Stimulated activated naive CD4-positive, alpha-beta T cell (primary cell): ENCODE measurements at places on chromosomes 5 and 9.

DNA sequence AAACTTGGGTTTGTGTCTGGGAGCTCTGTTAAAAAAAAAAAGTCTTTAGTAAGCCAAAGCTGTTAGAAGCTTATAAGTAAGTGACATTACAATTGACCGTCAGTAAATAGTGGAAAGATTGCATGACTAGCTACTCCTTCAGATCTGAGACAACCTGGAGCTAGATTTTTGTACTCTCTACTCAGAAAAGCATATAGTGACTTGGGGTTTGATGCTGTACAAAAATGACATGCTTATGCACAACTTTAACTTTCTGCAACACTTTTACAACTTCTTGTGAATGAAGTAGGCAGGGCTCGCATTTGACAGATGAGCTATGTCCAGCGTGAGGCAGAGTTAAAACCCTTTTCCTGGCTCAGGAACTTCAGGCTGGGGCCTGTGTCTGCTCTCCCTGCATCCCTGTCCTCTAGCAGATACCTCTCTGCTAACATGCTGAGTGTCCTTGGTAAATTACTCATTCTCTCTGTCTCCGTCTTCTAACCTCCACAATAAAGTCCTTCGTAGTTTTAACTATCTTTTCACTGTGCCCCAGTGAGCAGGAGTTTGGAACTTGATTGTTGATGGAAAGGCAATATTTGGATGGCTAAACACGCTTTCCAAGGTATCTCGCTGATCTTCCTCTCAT, 471 bp upstream of the GHR start:
- no peak for DNase-seq

GRCh38 chr5:149549461-149550267, 1.6 kb downstream of the CSNK1A1 start:
- DNase-seq, result peak; percentile 35

GRCh38 chr9:132702254-132702653, 32.0 kb downstream of the GTF3C4 start:
- no peak for DNase-seq

- no peak for DNase-seq
Measured at GRCh38 chr5:17365811-17366138, 132.3 kb upstream of the TAF11L2 start.

DNA sequence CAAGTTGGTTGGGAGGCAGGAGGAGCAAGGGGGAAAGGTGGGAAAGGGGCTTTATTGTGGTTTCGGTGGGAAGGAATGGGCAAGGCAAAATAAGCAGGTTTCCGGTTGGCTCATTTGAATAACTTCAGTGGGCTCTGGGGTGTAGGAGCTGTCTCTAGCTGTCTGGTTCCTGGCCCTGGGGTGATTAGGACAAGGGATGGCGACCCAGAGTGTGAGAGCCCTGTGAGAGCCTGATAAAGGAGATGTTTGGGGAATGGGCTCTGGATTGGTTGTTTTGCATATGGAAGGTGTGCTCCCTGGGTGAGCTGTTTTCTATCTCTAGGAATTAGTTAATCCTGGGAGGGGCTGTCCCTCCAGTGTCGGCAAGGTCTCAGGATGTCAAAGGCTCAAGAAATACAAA, 15.4 kb downstream of the ANKRD34B start:
- no peak for DNase-seq

DNA sequence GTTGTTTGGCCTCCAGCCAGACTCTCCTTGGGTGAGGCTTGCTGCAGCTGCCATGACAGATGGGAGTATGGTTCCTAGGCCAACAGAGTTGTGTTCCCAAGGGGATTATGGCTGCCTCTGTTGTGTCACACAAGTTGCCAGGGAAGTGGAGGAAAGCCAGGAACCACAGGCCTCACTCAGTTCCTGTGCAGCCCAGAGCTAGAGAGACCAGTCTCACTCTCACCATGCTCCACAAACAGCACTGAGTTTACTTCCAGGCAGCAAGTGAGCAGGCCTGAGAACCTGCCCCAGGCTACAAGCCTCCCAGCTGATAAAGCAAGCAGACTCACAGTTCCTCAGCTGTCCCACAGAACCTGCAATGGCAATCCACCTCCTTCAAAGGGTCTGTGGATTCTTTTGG, 273.6 kb upstream of the TAS2R1 start:
- no peak for DNase-seq

GRCh38 chr5:164013077-164013670, 507.8 kb downstream of the MAT2B start:
- no peak for DNase-seq

- no peak for DNase-seq
Measured at GRCh38 chr5:120405923-120406322, 58.2 kb upstream of the PRR16 start.

GRCh38 chr9:91193087-91193657, 168.5 kb downstream of the AUH start:
- no peak for DNase-seq

GRCh38 chr5:133384903-133385302, 227.4 kb downstream of the FSTL4 start:
- DNase-seq, result no peak

- no peak for DNase-seq
Measured at GRCh38 chr9:1875921-1876448, 139.2 kb upstream of the SMARCA2 start.

DNA sequence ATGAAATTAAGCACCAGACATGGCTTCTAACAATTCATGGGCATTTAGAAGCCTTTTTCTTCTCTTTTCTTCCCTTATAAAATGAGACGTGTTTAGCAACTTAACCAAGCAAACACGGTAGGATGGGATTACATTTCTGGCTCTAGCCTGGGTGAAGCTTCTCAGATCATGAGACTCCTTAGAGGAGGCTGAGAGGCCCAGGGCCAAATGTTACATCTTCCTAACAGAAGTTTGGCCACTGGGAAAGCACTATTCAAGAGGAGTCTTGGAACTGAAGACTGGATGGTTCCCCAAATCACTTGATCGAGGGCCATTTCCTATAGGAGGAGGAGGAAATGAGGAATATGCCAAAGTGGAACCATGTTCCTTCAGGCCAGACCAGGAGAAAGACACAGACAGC, 1.9 kb downstream of the GABRP start:
- DNase-seq, result no peak

DNA sequence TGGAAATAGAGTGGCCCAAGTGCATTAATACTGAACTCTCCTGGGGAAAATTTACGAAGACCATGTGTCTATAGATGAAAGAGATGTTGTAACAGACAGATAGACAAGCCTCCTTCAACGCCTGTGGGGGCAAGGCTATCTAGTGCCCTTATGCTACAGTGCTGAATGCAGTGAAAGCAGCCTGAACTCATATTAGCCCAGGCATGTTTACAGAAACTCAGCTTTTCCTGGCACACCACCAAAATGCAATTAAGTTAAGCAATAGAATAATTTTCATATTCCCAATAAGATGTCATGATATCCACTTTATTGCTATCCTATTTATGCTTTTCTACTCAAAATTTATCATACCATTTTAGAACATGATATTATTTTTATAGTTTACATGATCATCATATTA, 277.0 kb downstream of the DIRAS2 start:
- DNase-seq, result no peak

GRCh38 chr5:137220523-137220927, 278.6 kb downstream of the SPOCK1 start:
- DNase-seq, result no peak

GRCh38 chr9:114156657-114157421, 1.5 kb downstream of the COL27A1 start:
- no peak for DNase-seq

DNA sequence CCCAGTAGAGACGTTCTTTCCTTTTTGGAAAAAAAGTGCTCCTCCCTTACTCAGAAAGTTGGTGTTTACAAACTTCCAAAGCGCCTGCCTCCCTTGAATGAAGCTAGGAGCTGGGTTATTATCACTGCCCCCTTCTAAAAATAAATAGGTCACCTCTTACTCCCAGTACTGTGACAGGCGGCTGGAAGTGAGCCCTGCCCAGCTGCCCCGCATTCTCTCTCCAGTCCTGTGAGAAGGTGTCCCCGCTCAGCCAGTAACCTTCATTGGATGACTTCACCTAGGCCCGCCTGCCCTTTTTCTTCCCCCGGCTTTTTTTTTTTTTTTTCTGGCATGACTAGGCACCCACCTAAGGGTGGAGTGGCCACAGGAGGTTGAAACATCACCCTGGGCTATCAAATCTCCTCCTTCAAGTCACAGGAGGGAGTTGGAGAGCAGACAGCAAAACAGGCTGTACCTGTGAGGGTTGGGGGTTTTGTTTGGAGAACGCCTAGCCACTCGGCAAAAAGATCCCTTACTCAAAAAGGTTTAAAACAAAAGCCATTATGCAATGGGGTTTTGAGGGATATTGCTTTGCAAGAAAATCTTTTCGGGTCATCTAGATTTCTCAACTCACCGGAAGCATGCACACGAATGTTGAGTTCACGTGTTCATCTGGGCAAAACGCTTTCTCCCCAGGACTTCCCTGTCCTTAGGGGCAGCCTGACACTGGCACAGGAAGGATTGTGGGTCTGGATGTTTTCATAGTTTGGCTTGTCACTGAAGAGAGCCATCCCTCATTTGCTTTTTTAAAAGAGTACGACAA, 43.3 kb upstream of the ZNF622 start:
- DNase-seq, result no peak

GRCh38 chr5:77095189-77095588, 8.1 kb upstream of the ZBED3 start:
- DNase-seq, result no peak

DNA sequence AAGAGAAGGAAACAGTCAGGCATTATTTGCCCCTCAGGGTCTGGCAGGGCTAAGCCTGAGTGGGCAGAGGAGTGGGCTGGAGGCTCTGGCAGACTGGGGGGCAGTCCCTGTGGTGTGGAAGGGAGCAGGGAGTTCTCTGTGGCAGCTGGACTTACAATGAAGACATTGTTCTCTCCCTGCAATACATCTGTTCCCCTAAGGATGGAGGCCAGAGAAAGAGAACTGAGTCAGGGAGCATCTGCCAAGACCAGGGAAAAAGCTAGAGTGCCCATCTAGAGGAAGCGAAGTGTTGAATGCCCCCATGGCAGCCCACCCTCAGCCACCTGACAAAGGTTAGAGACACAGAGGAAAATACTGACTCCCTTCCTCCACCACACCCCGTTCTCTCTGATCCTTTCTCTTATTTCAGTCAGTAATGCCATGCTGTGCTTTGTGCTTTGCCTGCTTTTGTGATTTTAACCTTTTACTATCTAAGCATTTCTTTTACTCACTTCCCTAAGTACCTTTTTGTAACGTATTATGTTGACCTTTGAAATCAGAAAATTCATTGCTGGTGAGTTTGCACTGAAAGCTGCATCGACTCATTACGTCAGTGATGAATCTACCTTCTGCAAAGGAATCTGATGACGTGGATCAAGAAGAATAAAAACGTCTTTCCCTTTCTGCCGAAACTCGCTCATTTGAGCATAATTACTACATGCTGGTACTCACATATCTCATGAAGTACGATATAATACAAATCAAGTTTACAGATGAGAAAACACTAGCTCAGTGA, 76.0 kb downstream of the ACTL7B start:
- DNase-seq, result no peak

DNA sequence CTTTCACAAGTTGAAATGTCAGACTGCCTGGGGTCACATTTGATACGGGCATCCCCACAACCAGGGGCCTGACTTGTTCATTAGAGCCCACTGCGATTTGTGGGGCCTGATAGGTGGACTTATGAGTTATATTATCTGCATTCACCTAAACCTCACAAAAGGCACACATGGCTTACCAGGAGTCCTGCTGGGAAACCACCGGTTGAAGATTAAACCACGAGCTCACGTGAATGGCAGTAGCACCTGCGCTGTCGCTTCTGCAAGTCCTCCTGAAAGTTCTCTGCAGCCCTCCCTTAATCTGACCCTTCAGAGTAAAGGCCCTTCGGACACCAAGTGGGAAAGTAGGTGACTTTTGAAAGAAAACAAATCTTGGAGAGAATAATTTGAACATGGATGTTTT, 68.9 kb downstream of the PPIC start:
- DNase-seq, result no peak

GRCh38 chr5:103514371-103514770, 48.2 kb downstream of the NUDT12 start:
- no peak for DNase-seq

GRCh38 chr5:72937517-72938061, 18.3 kb upstream of the FCHO2 start:
- no peak for DNase-seq

GRCh38 chr9:9750719-9751118, 862.1 kb downstream of the PTPRD start:
- DNase-seq, result no peak

DNA sequence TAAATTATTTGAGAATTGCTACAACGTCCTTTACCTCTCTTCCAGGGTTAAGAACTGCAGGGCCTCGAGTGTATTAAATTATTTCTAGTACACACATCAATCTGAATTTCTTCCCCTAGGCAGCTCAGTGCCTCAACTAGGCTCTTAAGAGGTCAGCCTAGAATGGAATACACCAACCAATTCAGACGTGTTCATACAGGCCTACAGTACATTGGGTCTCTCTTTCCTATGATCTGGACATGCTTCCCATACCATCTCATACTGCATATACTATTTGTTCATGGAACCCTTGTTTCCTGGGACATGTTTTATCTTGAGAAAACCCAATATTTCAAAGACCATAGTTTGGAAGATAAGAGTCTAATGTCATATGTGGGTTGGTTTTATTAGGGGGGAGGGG, 434.1 kb upstream of the WWC1 start:
- no peak for DNase-seq

GRCh38 chr5:62144401-62145022, 161.5 kb upstream of the KIF2A start:
- DNase-seq, result no peak

GRCh38 chr5:135190416-135191083, 156.5 kb upstream of the PITX1 start:
- DNase-seq, result no peak

DNA sequence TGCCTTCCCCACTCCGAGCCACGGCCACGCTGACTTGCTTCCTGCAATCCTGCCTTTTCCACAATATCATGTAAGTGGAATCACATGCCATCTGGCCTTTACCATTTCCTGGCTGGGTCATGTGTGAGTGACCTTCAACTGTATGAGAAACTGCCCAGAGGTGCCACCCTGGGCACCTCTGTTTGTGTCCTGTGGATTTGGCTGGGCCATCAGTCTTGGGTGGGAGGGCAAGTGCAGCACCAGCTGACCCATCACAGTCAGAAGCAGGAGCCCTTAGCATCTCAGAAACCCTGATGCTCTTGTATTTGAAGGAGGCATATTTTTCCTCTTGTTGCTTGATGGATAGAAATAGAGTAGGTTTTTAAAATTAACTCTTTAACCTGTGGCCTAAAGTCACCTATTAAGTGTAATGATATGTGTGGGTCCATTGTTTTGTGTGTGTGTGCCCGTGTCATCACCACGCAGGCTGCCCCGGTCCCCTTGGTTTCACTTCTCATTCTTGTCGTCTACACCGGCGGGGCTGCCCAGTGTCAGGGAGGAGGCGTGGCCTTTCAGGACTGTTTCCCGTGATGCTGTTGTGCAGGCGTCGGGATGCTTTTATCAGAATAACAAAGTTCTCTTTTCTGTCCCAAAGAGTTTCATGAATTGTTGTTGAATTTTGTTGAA, 52.1 kb upstream of the CACNA1B start:
- DNase-seq, result no peak
